ENCODE measurements at places on chromosomes 1 and 21. TPM values are rescaled to one million over a fixed set of nuclear protein-coding genes. Genes with fewer than 3 reads are reported as not detected.

The NR5A2 gene
- total RNA-seq: 3.5 TPM

The SLC35F3 gene
- 2.1 TPM for total RNA-seq

The LRRC71 gene
- not detected for total RNA-seq

The CNR2 gene
- total RNA-seq: not detected

The HAO2 gene
- total RNA-seq: 0.29 TPM

The LEMD1 gene
- total RNA-seq: 5.5 TPM

The SMAP2 gene
- total RNA-seq: 16.8 TPM

The FAM3B gene
- 10.3 TPM for total RNA-seq

The LPAR3 gene
- 6.4 TPM for total RNA-seq

The PLEKHA6 gene
- total RNA-seq: 37.8 TPM

The NTPCR gene
- total RNA-seq: 49.6 TPM

The WNT3A gene
- total RNA-seq: 0.21 TPM

The SPRR3 gene
- total RNA-seq: 155 TPM

The OR2L8 gene
- total RNA-seq: not detected

The VASH2 gene
- 3.5 TPM for total RNA-seq

The MLLT11 gene
- total RNA-seq: 9.0 TPM

All from type B pancreatic cell (in vitro differentiated cells).